ENCODE measurements at places on chromosomes 12 and 14.

DNA sequence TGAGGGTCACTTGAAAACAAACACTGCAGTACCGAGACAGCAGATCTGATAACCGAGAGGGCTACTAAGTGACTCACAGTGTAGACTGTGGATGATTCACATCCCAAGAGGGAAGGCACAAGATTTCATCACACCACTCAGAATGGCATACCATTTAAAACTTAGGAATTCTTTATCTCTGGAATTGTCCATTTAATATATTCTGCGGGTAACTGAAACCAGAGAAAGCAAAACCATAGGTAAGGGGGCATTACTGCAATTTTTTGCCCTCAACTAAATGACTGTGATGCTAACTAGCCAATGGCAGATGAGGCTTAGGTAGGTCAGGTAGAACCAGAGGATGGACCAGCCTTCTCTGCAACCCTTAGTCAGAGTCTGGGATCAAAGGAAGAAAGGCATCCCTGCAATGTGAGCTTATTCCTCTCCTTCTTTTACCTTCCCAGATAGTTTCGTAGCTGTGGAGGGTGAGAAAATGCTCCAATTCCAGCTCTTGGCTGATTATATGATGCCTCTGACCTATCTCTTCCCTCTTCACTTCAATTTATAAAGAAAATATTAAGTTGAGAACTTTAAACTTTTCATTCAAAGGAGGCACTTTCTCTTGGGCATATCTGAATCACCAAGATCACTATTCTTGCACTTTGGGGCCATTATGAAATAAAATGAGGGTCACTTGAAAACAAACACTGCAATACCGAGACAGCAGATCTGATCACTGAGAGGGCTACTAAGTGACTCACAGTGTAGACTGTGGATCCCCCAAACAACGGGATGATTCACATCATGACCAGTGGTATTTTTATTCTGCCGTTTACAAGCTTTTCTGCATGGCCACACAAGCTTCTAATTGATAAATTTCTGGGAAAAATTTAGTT is 6.8 kb downstream of the ART4 start:
- no peak for DNase-seq

GRCh38 chr12:111038077-111038476 is 117.7 kb upstream of the MYL2 start:
- no peak for DNase-seq

GRCh38 chr14:94458558-94459205 is 6.1 kb upstream of the SERPINA11 start:
- no peak for DNase-seq

DNA sequence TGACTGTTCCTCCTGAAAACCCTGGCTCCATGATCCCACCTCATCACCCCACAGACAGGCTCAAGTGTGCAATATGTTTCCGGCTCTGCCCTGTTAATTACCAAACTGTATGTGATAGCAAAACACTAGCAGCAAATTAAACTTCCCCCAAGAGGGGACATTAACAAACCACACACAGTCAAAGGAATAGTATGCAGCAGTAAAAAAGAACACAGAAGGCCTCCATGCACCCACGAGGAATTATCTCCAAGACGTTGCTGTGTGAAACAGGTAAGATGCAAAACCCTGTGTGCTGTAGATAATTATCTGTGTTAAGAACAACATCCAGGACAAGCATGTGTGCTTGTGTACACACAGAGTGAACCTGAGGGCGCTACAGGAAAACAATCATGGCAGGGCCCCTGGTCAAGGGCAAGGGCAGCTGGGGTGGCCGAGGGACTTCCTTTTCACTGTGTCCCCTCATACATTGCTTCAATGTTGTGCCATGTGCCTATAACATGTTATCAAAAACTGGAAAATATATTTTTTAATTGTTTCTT is 35.8 kb downstream of the ITPK1 start:
- no peak for DNase-seq

DNA sequence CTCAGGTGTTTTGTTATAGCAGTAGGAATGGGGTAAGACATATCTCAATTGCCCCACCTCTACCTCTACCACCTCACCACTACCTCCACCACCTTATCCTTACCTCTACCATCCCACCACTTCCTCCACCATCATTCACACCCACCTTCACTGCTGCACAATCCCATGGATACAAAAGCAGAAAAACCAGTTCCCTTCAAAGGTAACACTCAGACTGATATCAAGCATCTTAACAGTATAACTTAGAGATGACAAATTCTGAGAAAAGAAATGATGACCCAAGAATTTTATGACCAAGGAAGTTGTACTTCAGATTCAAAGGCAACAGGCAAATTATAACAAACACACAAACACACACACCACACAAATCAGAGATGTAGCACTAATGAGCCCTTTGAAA is 189.4 kb downstream of the NUAK1 start:
- no peak for DNase-seq

DNA sequence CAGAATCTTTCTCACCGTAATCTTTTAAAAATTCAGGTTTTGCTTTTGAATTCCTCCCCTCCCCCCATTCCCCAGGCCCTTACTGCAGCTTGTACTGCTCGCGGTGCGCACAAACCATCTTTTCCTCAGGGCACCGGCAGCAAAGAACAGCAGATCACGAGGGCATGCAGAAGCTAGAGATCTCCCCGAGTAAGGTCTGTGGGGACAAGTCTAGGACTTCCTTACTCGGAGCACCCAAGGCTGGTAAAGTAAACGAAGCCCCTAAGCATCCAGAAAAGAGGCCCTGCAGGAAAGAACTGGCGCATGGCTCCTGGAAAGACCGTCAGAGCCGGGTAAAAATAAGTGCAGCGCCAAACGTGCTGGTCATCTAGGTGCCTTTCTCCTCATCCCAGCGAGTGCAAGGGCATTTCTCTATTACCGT is 727 bp downstream of the LDHB start:
- DNase-seq, result peak; percentile 71

DNA sequence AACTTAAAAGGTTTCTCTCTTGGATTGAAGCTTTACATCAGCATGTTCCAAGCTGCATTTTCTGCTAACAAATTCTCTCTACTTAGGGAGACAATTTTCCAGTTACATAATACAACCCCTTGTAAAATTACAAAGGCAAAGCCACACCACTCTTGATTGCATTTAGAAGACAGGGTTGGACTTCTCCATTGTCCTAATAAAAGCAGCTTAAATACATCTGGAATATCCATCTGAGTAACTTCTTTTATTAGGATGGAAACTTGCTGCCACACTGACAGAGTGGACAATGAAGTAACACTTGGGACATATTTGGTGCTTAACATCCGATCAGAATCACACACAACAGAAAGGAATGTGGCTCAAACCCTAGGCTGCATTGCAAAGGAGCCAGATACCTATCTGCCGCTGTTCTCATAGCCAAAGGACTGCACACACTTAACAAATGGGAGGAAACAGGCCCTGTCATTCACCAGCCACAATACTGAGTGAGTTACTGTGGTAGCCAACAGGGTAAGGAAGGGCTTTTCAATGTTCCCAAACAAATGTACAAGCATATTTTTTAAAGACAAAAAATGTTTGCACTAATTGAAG is 157.2 kb downstream of the PAX9 start:
- DNase-seq, result no peak

GRCh38 chr14:56794557-56795283 is 15.6 kb downstream of the OTX2 start:
- DNase-seq, result no peak

DNA sequence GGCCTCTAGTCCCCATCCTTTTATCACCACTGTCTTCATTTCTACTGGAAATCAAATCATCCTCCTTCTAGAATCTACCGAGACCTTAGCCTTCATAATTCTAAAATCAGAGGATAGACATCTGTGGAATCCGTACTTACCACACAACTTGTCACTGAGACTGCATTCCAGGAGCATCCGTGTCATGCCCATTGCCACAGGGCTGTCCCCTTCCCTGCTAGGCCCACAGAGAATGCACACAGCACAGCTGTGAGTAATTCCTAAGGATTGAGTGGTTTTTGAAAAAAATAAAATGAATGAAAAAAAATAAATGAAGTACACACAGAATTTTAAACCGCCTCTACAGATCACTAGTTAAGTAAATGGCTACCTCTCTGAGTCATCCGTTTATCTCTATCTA is 21.0 kb upstream of the MAGOHB start:
- DNase-seq, result no peak

DNA sequence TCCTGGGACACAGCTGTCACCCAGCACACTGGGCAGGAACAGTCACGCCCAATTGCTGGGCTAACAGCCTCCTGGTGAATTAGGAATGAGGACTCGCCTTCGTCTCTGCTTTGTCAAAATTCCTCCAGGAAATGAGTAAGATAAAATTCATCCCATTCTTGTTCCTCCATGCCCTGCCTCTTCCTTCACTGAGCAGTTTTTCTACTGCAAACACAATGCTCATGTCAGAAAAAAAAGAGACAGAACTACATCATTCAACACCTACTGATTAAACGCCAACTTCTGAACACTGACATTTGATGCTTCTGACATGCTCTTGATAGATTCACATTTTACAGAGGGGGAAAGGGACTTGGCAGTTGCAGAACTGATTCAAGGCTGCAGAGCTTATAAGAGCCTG is 37.5 kb upstream of the DTX1 start:
- DNase-seq, result no peak

DNA sequence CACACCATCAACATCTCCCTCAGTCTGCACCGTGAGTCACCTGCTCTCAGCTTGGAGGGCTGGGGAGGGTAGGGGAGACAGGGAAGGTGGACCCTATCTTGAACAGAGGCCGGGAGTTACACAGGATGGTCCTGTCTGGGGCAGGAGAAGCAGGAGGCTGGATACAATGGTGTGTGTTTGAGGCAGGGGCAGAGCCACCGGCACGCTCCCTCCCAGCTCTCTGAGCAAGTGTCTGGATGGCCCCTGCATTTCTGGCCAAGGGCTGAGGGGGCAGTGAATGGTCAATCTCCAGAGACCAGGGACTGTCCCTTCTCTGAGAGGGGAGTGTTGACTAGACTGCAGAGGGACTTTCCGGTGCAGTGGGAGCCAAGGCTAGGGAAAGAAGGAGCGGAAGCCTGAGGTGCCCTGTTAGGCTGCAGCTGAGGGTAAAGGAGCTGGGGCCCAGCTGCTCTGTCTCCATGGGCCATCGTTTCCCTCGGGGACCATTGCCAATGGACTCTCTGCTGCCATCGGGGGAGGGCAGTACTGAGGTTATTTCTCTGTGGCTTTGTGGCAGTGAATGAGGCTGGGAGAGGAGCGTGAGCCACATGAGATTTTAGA is 1.9 kb downstream of the LRP1-AS start:
- DNase-seq, result no peak

DNA sequence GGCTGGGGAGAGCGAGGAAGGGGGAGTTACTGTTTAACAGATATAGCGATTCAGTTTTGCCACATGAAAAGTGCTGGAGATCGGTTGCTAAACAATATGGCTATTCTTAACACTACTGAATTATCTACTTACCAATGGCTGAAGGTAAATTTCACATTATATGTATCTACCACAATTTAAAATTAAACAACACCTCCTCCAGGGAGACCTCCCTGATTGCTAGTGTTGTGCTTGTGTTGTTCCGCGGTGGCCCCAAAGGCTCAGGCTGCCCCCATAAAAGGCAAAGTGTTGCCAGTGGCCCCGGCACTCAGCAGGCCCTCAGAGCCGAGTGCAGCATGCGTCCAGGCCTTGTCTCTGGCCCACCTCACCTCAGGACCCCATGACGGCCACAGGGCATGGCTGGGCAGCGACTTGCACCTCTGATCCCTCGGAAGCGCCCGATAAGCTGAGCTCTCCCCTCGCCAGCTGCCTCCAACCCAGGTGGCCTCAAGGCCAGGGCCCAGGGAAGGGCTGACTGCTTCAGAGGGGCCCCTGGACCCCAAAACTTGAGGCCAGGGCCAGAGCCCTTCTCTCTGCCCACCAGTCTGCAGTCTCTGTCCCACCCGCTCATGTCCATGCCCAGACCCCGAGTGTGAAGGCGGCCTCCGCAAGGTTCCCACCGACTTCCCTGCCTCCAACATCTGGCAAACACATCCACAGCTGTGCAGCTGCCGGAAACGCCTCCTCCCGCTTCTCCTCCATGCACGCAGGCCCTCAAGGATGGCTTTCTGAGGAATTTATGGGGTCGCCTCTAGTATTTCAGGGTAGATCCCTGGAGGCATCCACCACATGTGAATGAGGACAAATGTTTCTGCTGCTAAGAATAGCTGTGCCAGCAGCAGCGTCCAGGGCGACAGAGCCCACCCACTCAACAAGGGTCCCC is 60.0 kb downstream of the NCOR2 start:
- DNase-seq, result no peak

DNA sequence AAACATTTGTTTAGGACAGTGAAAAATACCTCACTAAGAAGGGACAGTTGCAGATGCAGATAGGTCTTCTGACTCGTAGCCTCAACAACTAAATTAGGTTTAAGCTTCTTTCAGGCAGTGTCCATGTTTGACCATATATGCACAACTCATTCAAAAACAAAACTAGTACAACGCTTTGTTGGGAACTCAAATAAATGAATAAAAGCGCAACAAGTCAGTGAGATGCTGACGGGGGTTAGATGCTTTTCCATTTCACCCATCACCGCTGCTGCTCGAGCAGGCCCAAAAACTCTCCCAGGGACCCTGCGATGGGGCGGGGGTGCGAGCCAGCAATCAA is 633 bp downstream of the RPAP3 start:
- no peak for DNase-seq

- DNase-seq, result no peak
These were observed 6.0 kb upstream of the SLC24A4 start for GRCh38 chr14:92316937-92317336.

- DNase-seq, result peak; percentile 54
These were observed 20.2 kb upstream of the DUSP16 start for GRCh38 chr12:12582895-12583303.

DNA sequence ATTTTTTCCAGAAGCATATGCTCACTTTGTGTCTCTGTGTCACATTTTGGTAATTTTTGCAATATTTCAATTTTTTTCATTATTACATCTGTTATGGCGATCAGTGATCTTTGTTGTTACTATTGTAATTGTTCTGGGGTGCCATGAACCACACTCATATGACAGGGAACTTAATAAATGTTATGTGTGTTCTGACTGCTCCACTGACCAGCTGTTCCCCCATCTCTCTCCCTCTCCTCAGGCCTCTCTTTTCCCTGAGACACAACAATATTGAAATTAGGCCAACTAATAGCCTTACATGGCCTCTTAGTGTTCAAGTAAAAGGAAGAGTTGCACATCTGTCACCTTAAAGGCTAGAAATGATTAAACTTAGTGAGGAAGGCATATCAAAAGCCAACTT is 46.0 kb downstream of the SCN8A start:
- DNase-seq, result no peak

DNA sequence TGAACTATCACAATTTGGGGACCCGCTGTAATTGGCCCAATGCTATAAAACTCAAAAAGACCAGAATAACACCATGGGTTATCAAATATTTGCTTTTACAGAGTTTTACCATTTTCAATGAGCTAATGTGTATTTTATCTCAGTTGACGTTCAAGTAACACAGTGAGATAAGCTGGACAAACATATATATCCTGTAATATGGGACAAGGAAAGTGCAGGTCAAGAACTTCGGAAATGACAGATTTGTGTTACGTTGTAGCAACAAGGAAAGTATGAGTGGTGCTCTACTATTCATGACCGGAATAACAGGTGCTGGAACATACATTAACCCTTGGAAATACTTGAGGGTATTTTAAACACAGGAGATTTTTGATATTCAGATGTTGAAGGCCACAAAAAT is 566.4 kb upstream of the FLRT2 start:
- no peak for DNase-seq
